Urothelium cell line (cell line): ENCODE measurements at places on chromosomes 12 and 14.

DNA sequence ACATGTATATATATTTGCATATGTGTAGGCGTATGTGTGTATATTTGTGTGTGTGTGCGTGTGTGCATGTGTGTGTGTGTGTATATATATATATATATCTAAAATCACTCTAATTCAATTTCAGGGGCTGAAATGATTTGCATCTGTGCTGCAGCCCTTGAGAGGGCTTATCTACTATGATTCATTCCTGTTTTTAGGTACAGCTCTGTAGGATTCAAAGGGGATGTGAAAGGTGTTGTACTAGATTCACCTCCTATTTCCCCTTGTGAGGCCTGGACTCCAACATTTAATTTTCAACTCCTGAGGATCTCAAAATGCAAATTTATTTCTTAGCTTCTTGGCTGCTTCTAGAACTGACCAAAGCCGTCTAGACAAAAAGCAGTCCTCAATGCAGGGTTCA lies 11.1 kb downstream of the ERP27 start:
- DNase-seq, result no peak

DNA sequence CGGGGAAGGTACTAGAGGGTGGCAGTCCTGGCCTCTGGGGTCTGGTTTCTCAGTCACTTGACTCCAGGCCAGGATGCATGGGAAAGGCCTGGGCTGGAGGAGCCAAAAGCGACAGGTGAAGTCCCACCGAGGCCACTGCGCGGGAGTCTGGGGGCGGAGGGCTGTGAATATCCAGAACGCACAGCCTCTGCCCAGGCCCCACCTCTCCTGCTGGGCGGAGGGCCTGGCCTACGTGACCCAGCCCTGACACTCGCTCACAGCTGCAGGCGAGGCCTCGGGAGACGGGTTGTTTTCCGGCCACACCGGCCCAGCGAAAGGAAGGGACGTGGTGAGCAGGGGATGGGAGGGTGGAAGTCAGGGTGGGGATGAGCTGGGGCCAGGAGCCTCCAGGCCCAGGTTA lies 91.2 kb downstream of the RFLNA start:
- DNase-seq, result peak; percentile 64

- peak; percentile 17 for DNase-seq
These were observed 405.9 kb downstream of the AACS start for GRCh38 chr12:125470838-125471783.

DNA sequence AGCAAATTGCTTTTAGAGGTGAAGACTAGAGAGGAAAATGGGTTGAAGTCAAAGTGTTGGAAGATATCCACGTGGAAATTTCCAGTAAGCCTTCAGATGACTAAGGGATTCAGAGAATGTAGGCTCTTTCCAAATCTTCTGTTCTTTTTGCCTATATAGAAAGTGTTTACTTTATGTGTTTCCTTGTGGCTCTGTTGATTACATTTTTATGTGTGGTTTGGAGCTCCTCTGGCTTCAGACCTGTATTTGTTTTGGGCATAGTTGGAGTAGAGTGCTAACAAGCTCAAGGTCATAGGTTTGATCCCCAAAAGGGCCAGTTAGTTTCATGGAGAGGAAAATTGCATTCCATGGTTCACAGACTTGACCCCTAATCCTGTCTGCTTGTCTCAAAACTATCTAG lies 91.9 kb downstream of the IGF1 start:
- no peak for DNase-seq

GRCh38 chr14:93081876-93082570 lies 33.7 kb downstream of the ITPK1 start:
- DNase-seq, result no peak

GRCh38 chr12:26768611-26769603 lies 64.1 kb downstream of the ITPR2 start:
- no peak for DNase-seq

- peak; percentile 77 for DNase-seq
These were observed 4.4 kb downstream of the KMT2D start for GRCh38 chr12:49055978-49056754.

DNA sequence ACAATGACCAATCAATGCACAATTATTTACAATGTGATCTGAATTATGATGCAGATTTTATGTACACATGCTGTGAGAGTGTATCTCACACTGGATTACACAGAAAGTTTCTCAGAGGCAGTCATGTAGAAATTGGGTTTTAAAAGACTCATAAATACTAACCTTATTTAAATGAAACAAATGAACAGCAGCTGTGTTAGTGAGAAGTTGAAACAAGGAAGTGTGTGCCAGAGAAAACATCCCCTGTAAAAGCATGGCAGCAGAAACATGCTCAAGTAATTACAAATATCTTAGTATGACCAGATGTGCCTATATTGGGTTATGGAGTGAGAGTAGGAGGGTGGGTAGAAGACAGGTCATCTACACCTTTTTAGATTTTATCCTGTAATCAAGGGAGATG lies 723.7 kb downstream of the C12orf50 start:
- no peak for DNase-seq

DNA sequence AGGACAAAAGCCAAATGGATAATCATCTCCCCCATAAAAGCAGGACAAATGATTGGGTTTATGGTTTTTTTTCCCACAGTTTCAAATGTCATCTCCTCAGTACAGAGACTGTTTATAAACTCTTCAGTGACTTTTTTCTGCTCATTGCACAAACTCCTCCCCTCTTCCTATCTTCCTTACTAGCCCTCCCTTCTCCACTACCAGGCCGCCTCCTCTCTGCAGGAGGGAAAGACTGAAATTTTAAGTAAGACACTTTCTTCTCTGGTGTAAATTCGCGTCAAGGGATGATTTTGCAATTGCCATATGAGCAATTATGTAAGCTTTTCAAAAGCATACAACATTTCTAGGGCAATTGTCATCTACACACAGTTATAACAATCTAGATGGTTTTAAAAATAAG lies 37.0 kb downstream of the BTG1 start:
- DNase-seq, result no peak

DNA sequence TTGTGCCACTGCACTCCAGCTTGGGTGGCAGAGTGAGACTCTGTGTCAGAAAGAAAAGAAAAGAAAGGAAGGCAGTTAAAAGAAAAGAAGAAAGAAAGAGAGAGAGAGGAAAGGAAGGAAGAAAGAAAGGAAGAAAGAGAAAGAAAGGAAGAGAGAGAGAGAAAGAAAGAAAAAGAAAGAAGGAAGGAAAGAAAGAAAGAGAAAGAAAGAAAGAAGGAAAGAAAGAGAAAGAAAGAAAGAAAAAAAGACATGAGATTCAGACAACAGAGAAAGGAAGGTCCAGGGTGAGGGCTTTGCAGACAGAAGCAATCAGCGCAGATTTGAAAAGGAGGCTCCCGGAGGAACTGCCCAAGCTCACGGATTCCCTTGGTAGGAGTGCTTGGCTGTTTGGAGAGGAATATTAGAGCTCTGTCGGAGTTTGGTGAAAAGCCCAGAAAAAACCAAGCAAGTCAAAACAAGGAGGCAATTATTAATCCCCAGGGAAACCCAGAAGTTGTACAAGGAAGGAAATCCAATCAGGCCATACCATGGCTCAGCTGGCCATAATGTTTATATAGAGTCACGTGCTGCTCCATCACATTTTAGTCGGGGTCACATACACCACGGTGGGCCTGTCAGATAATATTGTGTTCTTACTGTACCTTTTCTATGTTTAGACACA lies 11.6 kb upstream of the CCDC85C start:
- DNase-seq, result no peak

GRCh38 chr12:70626180-70626579 lies 11.0 kb downstream of the PTPRB start:
- DNase-seq, result no peak

DNA sequence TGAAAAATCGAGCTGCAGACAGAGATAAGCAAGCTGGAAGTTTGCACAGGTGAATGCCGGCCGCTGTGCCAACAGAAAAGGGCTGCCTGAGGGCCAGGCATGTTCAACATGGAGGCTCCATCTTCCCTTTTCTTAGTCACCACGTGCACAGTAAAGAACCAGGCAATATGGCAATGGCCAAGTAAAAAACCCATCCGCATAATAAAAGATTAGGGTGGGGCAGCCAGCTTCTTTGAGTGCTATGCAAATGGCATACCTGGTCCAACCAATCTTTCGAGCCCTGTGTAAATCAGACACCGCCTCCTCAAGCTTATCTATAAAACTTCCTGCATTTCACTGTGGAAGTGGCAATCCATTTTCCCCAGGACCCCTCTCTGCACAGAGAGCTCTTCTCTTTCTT lies 16.7 kb downstream of the PNP start:
- no peak for DNase-seq

DNA sequence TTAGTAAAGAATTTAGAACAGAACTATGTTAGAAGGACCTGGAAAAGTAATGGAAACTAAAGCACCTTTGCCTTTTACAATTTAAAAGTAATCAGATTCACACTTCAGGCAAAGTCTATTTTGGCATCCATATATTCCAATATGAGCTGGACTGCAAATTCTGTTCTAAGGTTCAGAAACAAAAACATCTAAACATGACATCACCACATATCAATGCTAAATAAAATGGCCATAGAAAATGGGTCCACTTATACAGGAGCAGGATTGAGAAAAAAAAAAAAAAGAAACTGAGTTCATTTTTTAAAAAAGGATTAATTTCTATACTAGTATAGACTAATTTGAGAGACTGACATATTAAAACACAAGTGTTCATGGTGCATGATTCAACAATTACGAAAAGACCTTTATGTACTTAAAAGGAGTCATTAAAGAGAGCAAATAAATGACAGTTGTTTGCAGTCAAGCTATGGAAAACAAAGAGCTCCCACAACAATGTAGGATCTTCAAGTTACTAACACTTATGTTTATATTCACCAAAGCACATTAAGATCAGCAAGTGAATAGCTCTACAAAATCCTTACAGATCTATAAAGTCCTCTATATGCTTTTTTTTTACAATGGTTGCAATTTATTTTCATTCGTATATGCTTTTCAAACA lies 45.7 kb downstream of the DICER1 start:
- DNase-seq, result no peak

DNA sequence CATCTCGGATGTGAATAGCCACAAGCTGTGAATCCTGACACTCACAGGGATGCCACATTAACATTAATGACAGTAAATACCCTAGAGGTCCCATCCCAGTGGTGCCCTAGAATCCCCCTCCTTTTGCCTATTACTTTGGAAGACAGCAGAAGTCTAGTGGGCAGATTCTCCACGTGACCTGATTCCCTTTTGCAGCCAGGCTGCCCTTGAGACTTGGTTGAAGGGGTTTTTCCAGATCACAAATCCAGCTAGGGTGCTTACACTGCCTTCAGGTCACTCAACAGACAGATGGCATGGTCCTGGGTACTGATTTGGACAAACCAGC lies 8.7 kb downstream of the HDAC7 start:
- no peak for DNase-seq

DNA sequence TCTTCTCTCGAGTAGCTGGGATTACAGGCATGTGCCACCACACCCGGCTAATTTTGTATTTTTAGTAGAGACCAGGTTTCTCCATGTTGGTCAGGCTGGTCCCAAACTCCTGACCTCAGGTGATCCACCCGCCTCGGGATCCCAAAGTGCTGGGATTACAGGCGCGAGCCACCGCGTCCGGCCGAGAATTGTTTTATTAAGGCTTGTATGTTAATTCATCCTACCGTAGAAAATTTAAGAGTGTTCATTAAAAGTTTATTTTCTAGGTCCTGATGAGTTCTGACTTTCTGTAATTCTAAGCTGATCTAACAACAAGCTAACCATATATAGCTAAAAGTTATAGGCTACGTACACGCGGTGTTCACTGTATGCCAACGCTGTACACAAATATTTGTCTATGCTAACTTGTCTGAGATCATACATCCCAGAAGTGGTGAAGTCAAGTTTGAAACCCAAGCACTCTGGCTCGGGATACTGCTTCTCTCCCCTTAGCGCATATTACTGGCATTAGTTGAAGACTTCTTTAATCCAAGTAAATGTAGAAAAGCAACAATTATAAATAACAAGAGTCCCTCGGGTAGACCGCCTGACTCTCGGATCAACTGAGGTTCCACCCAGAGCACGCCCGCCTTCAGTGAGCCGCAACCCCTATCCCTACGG lies 570 bp upstream of the MRPS35 start:
- DNase-seq, result no peak

DNA sequence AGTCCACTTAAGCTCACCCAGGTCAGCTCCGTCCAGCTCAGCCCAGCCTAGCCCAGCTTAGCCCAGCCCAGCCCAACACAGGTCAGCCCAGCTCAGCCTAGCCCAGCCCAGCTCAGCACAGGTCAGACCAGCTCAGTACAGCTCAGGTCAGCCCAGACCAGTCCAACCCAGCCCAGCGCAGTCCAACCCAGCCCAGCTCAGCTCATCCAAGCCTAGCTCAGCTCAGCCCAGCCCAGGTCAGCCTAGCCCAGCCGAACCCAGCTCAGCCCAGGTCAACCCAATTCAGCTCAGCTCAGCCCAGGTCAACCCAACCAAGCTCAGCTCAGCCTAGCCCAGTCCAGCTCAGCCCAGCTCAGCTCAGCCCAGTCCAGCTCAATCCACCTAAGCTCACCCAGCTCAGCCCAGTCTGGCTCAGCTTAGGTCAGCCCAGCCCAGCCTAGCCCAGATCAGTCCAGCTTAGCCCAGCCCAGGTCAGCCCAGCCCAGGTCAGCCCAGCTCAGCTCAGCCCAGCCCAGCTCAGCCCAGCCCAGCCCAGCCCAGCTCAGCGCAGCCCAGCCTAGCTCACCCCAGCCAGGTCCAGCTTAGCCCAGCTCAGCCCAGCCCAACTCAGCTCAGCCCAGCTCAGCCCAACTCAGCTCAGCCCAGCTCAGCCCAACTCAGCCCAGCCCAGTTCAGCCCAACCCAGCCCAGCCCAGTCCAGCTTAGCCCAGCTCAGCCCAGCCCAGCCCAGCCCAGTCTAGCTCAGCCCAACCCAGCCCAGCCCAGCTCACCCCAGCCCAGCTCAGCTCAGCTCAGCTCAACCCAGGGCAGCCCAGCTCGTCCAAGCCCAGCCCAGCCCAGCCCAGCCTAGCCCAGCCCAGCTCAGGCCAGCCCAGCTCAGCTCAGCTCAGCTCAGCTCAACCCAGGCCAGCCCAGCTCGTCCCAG lies 184.0 kb downstream of the TMEM121 start:
- no peak for DNase-seq

GRCh38 chr12:89243771-89244170 lies 108.5 kb downstream of the DUSP6 start:
- DNase-seq, result no peak

DNA sequence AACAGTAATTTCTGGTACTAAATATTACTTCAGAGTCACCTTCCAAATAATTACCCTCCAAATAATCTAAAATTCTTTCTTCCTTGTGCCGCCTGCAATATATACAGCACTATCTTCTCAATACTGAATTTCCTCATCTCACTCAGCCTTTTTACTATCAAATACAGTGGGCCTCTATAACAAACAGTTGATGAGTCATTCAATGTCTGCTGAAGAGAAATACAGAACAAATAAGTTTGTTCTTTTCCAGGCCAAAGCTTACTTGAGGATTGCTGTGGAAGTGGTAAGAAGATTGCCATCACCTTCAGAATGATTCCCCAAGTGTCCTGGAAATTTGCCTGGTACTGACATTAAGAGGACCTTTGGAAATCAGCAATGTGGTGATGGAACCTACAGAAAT lies 218.2 kb upstream of the ARHGAP5 start:
- DNase-seq, result no peak

- DNase-seq, result no peak
These were observed 33.7 kb upstream of the A2M start for GRCh38 chr12:9149372-9149771.

- DNase-seq, result no peak
These were observed 165.3 kb downstream of the DICER1 start for GRCh38 chr14:94992046-94992445.

GRCh38 chr12:103928682-103929045 lies 1.5 kb upstream of the HSP90B1 start:
- DNase-seq, result no peak

- no peak for DNase-seq
These were observed 45.5 kb downstream of the NUAK1 start for GRCh38 chr12:106093246-106093645.

GRCh38 chr12:22951206-22951605 lies 326.2 kb downstream of the ETNK1 start:
- no peak for DNase-seq

GRCh38 chr12:82366197-82366596 lies 7.9 kb downstream of the METTL25 start:
- DNase-seq, result no peak
